ENCODE measurements at places on chromosomes 5 and 9.

DNA sequence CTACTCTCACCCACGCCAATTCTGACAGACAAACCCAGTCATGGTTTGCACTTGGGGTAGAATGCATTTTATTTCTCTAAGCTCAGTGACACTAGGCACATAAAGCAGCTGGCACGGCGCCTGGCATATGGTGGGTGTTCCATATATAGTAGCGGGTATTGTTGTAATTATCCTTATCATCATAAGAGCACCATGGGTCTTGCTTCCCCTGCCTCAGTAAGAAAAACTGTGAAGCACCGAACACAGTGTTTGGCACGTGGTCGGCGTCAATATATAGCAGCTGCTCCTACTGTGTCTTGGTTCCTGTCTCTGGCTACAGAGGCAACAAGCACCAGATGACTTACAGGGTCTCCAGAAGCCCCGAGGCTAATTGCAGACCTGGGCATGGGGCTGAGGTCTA lies 194.1 kb upstream of the PANK3 start:
- no peaks in the 10 kb centered on the region for H3K4me1 ChIP-seq
- H3K4me3 ChIP-seq = no peak overlapping the region
- no peak for DNase-seq
- no peak overlapping the region for H3K27ac ChIP-seq
- no peaks in the 10 kb centered on the region for H3K27me3 ChIP-seq

- H3K27me3 ChIP-seq = peaks cover 29% of the 10 kb centered on the region
- H3K36me3 ChIP-seq = no peaks in the 10 kb centered on the region
- H3K4me3 ChIP-seq = no peak overlapping the region
- DNase-seq = no peak
- H3K4me1 ChIP-seq = no peaks in the 10 kb centered on the region
Measured at GRCh38 chr9:134503301-134504105, 138.1 kb upstream of the COL5A1 start.

GRCh38 chr9:107049046-107049802 lies 186.3 kb downstream of the ZNF462 start:
- DNase-seq = no peak
- H3K36me3 ChIP-seq = no peaks in the 10 kb centered on the region

GRCh38 chr5:80213466-80213865 lies 42.4 kb downstream of the SERINC5 start:
- H3K36me3 ChIP-seq = no peaks in the 10 kb centered on the region
- DNase-seq = peak; percentile 15
- H3K4me3 ChIP-seq = no peak overlapping the region
- peaks cover 7% of the 10 kb centered on the region for H3K4me1 ChIP-seq
- H3K27ac ChIP-seq = no peak overlapping the region

DNA sequence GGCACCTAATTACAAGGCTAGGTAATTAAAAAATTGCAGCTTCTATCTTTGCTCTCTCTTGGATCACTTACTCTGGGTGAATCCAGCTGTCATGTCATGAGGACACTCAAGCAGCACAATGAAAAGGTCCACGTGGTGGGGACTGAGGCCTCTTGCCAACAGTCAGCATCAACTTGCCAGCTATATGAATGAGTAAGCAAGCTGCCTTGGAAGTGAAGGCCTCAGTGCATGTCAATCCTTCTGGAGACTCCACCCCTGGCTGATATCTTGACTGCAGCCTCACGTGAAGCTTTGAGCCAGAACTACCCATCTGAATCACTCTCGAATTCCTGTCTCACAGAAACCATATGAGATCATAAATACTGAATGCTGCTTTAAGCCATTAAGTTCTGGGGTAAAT lies 140.5 kb downstream of the SNX18 start:
- no peaks in the 10 kb centered on the region for H3K36me3 ChIP-seq
- no peak for DNase-seq
- H3K27me3 ChIP-seq = no peaks in the 10 kb centered on the region
